CD8-positive, alpha-beta memory T cell (primary cell): ENCODE measurements at places on chromosomes 7 and 10.

DNA sequence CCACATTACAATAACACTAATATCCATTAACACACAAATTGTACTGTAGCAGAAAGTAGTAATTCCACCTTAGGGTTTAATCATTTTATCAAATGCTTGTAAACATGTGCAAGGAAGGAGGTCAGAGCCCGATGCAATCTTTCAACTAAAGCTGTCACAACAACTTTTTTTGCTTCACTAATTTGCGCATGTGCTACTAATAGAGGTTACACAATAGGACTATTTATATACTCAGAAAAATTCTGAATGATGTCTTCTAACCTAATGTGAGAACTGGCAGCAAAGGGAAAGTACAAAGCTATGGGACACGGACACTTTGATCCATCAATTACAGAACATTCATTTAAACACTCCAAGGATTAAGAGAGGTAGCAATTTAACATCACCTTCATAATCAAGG lies 244.4 kb downstream of the CHCHD3 start:
- no peak for DNase-seq

DNA sequence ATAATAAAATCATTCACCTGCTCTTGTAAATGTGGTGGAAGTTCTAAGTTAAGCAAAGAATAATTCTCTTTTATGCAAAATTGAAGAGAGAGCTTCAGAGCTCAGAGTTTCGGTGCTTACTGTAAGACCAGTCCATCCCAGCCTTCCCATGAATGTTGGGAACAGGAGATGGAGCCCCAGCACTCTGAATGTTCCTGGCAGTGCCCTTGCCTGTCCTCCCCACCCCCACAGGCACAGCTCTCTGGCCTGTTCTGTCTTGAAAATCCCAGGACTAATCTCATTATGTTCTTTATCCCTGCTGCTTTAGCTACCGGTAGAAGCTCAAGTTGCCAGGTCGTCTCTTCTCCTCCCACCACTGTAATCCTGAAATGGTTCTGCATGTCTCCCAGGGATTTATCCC lies 29.1 kb upstream of the LHFPL3 start:
- no peak for DNase-seq

GRCh38 chr10:71242622-71243009 lies 30.2 kb downstream of the UNC5B start:
- DNase-seq, result no peak

DNA sequence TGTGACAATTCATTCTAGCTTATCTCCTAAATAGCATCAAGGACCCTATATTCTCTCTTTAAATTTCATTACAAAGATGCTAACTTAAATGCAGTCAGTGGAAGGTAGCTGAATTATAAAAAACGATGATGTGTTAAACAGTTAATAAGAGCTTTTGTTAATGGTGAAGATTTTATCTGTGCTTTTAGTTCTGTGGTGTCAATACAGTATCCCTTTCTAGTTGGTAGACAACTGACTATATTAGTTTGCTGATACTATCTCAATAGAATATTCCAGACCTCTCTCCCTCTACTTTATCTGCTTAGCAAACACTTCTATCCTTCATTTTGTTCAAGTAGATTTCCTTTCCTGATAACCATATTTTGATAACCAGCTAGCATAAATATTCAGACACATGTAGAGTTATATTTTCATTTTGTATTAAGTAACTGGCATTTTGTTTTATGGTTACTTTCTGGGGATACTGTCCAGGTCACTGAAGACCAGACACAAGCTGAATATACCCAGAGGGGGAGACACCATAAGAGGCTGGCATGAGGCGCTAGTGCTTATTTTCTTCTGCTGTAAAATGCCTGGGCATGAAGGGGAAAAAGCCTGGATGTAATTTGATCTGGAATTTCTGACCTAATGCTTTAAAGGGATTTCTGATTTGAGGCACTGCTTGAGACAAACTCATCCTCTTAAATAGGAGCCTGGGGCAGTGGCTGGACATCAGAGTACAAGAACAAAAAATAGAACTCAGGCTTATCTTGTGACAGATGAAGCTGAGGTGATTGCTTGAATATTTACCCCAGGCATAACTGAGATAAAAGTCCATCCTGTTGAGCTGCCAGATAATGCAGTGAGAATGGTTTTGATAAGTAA lies 197.5 kb downstream of the MALRD1 start:
- no peak for DNase-seq

GRCh38 chr7:120998520-120998919 lies 10.0 kb downstream of the CPED1 start:
- DNase-seq, result no peak

- DNase-seq, result no peak
These were observed 39.8 kb downstream of the ZEB1 start for GRCh38 chr10:31358688-31359330.

GRCh38 chr10:130621231-130621775 lies 485.1 kb downstream of the GLRX3 start:
- no peak for DNase-seq

DNA sequence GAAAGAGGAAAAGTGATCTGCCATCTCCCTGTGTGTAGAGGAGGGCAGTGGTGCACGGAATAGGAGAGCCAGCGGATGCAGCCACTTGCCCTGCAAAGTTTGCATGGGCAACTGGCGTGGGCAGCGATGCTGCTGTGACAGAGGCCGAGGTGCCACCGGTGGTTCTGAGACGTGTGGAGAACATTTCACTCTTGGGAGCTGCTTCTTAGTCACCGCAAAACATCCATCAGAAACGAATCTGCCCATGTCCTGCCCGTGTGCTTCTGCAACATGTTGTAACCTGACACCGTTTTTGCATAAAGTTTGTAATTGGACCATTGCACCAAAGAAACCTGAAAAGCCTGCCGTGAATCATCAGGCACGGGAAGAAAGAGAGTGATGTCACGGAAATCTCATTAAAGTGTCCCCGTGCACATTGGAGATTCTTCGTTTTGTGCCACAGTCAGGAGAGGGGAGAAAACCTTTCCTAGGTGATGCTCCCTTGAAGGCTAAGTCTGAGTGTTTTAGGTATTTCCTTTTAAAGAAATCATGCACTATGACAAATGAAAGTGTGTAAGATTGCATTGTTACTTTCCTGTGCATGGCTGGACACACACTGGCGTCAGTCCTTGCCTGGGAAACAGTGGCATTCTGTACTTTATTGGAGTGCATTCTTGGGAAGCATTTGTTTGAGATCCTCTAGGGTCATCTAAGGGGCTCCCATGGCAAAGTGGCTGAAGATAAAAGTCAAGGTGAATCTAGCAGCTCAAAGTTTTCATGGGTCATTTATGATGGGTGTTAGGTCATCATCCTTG lies 302.6 kb downstream of the KLF6 start:
- DNase-seq, result no peak

GRCh38 chr7:29806208-29806994 lies at the start of gene WIPF3:
Gene WIPF3 (plus strand): TSS chr7:29806508. CDS start chr7:29834725, 28,217 bp downstream.
- no peak for DNase-seq

DNA sequence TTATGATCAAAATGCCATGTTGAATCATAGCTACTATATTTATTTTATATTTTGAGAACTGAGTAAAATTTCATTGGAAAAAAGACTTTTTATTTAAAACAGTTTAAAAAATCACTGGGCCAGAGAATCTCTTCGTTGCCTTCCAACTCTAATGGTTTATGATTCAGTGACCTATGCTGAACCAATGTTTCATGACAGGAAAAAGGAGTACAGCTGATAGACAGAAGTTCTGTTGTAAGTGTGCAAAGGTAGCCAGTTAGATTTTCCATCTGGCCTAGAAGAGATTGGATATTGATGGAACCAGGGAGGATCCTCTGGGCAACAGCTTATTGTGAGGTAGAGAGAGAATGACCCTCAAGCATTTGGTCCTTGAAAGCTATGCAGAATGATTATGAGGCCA lies 745.8 kb downstream of the SUGCT start:
- no peak for DNase-seq

DNA sequence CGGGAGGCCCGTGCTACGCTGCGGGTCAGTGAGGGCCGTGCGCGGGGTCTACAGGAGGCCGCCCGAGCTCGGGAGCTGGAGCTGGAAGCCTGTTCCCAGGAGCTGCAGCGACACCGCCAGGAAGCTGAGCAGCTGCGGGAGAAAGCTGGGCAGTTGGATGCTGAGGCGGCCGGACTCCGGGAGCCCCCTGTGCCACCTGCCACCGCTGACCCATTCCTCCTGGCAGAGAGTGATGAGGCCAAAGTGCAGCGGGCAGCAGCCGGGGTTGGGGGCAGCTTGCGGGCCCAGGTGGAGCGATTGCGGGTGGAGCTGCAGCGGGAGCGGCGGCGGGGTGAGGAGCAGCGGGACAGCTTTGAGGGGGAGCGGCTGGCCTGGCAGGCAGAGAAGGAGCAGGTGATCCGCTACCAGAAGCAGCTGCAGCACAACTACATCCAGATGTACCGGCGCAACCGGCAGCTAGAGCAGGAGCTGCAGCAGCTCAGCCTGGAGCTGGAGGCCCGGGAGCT lies 7.0 kb downstream of the LZTS2 start:
- DNase-seq, result no peak
